Liver (tissue), 10 donors: ENCODE measurements at places on chromosomes 2 and 18. TPM values are rescaled to one million over a fixed set of nuclear protein-coding genes. Genes with fewer than 3 reads are reported as not detected.

SLC19A3 gene
- total RNA-seq, result 12.4 TPM

FBXO36 gene
- total RNA-seq, result 1.3 TPM

DYNAP gene
- not detected for total RNA-seq

TNS1 gene
- 128 TPM for total RNA-seq

EVX2 gene
- not detected for total RNA-seq

FRZB gene
- total RNA-seq, result 0.47 TPM

CRACDL gene
- 0.17 TPM for total RNA-seq
